ENCODE measurements at places on chromosomes 6 and 20.
A peak's percentile ranks its signal among the peaks of the same experiment; 100 is the strongest.

GRCh38 chr6:20477485-20477884, 56.8 kb upstream of the CDKAL1 start:
- no peak for DNase-seq

DNA sequence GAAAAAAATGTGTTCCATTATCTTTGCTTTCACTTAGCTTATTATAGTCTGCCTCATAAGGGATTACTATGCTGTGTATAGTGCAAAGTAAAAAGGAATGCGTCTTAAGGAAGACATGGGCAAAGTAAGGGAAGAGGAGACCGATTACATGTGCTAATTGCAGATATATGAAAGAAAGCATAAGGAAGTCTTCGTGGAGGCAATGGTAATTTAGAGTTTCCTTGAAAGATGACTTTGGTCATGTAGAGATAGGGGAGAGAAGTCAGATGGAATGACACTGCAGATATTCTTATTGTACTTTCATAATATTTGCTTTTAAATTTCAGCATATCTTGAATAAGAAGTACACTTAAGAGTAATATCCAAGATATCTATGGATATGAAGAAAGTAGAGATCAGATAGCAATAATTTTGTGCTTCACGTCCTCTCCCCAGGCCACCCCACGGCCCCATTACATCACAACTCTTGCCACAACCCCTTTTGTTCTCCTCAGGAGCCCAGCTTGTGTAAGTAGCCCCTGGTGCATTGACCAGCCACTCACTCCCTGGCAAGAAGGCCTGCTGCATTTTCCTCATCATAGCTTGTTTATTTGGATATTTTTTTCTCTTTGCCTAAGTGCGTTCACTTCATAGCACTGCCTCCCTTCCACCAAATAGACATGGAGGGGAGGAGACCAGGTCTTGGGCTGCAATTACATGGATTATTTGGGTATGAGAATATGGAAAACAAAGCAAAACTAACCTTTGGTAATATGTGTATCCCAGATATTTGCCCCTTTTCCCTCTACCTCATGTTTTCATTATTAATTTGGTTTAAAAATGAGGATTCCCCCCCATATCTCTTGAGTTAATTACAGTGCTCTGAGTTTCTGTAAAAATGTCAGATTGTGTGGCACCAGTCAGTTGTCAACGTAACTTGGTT, 30.7 kb upstream of the COL10A1 start:
- DNase-seq, result no peak

DNA sequence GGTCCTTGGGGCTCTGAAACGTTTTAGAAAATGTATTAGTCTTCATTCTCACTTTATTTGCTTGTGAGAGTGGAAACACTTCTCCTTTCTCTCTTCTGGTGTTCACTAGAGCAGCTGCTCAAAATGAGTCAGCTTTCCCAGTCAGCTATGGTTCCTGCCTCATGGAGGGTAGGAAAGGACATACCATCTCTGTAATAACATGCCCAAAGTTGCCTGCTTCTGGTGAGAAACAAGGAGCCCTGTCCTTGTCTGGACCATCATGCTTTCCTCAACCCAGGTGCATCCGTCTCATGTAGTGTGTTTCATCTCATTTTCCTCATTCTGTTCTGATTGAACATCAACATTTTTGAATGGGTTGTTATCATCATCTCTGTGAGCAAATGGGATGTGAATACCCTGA, 17.1 kb upstream of the TINAG start:
- no peak for DNase-seq

- DNase-seq, result peak; percentile 99
Measured at GRCh38 chr20:63835021-63835858, 4.2 kb upstream of the ZBTB46 start.

DNA sequence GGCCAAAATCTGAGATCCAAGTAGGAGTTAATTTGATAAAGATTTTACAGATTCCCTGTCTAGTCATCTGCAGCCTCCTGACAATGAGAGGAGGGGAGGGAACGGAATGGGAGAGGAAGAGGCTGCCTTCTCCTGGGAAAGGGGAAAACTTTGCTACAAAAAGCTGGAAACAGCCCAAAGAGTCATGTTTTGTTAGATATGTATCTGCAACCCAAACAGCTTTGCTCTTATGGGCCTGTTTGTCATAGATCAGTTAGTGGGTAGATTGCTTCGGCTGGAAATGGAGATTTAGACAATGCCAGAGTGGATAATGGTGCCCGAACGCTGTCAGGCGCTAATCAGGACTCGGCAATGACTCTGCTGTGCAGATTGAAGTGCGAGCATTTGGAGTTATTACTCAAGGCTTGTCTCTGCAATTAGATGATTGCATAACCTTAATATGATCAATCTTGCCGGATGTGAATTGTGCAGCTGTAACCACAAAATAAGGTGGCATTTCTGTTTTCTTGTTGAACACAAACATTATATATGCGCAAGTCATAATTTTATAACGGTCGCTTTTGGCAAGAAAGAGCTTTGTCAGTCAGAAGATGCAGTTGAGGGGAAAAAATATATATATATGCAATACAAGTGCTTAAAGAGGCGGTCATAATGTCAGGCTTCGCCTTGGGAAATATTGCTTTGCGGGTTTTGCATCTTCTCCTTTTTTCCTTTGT, 92.4 kb upstream of the MAFB start:
- DNase-seq, result no peak

Measured in HuH-7 (cell line).